ENCODE measurements at places on chromosomes 3 and 15.

- DNase-seq = no peak
Measured at GRCh38 chr3:122464659-122465058, 48.8 kb upstream of the WDR5B start.

GRCh38 chr3:126264381-126264780, 84.0 kb upstream of the ALDH1L1 start:
- DNase-seq = no peak

GRCh38 chr15:100339999-100340398, 1.8 kb downstream of the ADAMTS17 start:
- DNase-seq = no peak

DNA sequence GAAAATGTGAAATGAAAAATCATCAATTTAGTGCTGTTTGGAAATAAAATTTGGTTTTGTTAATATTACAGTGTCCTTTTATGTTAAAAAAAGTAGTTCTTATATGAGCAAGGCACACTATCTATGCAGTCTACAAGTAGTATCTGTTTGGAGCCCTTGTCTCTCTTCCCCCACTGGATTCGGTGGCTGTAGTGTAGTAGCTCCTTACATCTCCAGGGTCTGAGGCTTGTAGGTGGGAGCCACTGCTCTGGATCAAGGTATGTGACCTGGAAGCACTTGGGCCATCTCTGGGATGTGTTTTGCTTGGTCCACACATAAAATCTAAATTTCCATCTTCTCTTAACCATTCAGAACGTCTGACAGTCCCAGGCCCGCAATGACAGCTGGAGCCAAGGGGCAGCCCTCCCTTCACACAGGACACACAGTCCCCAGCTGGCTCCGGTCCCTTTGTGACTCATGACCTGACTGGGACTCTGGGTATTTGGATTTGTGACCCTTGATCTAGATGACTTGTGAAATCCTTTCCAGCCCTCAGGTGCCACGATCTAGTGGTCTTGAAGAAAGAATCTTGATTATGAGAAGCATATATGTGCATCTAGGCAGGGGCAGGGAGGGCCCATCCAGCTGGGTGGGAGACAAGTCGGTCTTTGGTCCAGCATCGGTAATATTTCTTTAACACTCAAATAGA, 80.0 kb downstream of the USP13 start:
- no peak for DNase-seq

- DNase-seq = no peak
Measured at GRCh38 chr3:108403198-108403597, 106.8 kb downstream of the HHLA2 start.

DNA sequence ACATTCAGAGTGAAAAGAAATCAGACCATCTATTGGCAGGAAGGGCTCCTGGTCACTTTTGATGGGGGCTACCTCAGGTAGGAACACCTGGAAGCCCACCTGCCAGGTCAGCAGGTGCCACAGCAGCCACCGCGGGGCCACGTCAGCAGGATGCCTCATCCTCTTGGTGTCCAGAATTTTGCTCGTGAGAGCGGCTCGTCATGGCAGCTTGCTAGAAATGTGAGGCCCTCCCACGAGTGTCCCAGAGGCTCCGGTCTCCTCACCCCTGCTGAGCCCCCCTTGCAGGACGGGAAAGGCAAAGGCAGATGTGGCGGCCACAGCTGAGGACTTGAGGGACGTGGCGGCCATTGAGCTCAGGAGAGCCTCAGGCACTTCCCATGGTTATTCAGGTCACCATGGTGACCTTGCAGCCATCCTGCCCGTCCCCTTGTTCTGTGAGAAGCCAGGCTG, 129.4 kb downstream of the LRRK1 start:
- no peak for DNase-seq

- DNase-seq = no peak
Measured at GRCh38 chr3:107797586-107797985, 274.8 kb downstream of the BBX start.
